ENCODE measurements at places on chromosomes 16 and 17.

DNA sequence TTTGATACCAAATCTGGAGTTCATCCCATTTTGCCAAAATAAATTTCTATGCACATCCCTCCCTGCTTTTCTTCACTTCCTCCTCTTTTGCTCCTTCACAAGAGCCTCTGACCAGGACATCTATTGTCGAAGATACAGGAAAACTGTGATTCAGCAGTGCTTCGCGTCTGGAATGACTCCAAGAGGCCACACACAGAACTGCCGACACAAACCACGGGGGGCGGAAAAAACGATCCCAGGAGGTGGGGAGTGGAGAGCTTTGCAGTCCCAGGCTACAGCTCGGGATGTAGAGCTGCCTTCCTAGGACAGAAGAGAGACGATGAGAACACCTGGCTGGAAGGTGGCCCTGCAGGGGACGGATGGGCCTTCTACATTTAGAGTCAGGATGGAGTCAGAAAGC is 102.8 kb downstream of the XYLT1 start:
- no peak for DNase-seq

GRCh38 chr16:49055824-49056545 is 225.7 kb downstream of the CBLN1 start:
- DNase-seq = no peak

- DNase-seq = no peak
Observed at GRCh38 chr16:11501632-11502031, 85.1 kb downstream of the LITAF start.

- no peak for DNase-seq
Observed at GRCh38 chr16:4060009-4060408, 56.2 kb downstream of the ADCY9 start.

GRCh38 chr17:48513097-48513496 is 17.7 kb downstream of the HOXB1 start:
- no peak for DNase-seq

Measured in GM12892 (cell line).